HepG2 (cell line): ENCODE measurements at places on chromosomes 7 and 10.

DNA sequence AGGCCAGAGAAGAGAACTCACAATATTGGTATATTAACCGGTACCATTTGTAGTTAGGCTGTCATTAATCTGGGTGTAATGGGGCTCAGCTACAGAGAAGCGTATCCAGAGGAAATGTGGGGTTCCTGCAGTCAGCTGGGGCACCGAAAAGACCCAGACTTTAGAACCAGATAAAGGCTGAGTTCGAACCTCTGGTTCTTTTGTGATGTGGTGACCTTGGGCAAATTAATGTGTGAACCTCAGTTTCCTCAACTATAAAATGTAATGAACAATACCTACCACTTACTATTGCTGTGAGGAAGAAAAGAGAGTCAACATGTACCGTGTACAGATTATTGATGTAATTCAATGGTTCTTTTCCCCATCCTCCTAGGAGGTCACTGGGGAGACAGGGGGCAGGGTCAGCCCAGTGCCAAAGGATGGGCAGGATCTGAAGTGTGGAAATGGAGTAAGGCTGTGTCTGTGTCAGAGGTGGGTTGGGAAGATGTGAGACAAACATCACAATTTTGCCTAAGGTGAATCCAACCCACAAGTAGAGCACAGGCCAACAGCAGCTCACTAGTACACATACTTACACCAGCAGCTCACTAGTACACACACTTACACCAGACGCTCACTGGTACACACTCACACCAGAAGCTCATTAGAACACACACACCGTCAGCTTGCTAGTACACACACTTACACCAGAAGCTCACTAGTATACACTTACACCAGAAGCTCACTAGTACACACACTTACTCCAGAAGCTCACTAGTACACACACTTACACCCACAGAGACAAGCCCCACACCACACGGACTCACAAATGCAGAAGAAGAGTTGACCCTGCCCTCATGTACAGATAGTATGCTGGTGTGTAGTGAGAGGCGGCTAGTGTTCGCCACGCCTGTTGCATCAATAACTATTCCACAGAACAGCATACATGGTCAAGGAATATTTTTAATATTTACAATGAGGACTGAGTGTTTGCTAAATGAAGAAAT lies 28.0 kb downstream of the PRSS2 start:
- DNase-seq, result no peak

DNA sequence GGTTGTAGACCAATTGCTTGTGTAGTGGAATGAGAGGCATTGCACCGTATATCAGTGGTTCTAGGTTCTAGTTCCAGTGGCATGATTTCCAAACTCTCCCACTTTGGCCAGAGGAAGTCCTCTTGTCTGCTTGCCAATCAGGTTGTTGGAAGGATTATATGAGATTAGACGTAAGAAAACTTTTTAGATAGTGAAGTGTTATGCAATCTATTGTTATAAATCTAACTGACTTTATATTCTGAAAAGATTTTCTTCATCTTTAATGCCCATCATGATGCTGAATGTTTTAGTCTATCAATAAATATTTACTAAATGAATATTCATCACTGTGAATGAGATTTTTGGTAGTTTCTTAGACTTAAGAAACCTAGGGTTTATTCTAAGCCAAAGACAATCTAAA lies 152.6 kb downstream of the TFPI2 start:
- DNase-seq, result no peak

- DNase-seq, result no peak
Observed at GRCh38 chr10:9294132-9294663, 1239.7 kb downstream of the GATA3 start.

- no peak for DNase-seq
Observed at GRCh38 chr10:113291413-113291812, 261.4 kb upstream of the HABP2 start.

DNA sequence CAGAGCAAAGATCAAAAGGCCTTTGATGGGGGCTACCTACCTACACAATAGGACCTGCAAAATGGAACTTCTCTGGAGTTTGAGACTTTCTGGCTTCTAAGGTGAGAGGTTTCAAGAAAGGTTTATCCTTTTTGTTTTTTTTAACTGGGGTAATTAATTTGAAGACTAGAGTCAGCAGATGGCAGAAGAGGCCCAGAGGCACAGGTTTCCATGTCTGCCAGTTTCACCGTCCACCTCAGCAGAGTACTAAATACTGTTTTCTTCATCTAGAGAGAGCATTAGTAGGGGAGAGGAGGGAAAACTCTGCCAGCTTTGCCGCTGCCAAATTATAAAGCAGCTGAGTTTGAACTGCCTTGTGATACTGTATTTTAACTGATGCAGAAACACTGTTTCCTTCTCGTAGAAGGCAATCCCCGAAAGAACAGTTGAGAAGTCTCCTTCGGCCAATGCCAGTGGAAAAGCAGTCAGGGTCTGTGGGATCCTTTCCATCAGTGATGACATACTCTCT lies 138.7 kb downstream of the SLC25A13 start:
- no peak for DNase-seq

- no peak for DNase-seq
Observed at GRCh38 chr10:122417667-122418066, 36.8 kb upstream of the ARMS2 start.

DNA sequence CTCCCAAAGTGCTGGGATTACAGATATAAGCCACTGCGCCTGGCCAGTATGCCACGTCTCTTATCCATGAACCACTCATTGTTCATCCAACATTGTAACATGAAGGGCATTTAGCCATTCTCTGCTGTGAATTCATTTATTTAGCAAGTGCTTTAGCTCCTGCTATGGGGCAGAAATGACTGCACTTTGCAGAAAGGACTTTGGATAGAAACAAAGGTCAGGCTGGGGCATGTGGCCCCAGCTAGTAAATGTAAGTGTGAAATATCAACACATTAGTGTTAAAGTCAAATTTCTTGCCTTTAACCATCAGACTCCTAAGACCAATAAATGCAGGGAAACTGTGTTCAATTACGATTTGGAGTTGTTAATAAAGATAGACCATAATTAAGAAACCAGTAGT lies 27.7 kb upstream of the TAX1BP1 start:
- DNase-seq, result no peak

GRCh38 chr10:94288361-94289101 lies 74.2 kb downstream of the NOC3L start:
- no peak for DNase-seq

- no peak for DNase-seq
Observed at GRCh38 chr10:22620929-22621328, 93.4 kb downstream of the PIP4K2A start.

- no peak for DNase-seq
Observed at GRCh38 chr7:29013082-29013695, 55.1 kb upstream of the TRIL start.

DNA sequence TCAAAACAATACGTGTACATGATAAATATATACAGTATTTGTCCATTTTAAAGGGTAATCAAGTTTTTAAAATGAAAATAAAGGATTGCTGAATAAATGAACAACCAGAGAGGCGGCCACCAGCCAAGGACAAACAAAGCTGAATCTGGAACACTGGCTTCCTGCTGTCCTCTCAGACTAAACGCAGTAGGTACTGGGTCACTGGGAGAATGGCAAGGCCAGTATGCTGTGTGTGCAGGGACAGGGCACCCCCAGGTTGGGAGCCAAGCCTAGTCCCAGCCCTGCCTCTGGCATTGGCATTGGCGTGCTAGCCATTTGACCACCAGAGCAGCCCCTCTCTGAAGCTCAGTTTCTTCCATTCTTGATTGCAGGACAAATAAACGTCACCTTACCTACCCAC lies 33.8 kb downstream of the DLG5 start:
- no peak for DNase-seq

GRCh38 chr10:85946713-85947326 lies 419.8 kb downstream of the GRID1 start:
- DNase-seq, result no peak

DNA sequence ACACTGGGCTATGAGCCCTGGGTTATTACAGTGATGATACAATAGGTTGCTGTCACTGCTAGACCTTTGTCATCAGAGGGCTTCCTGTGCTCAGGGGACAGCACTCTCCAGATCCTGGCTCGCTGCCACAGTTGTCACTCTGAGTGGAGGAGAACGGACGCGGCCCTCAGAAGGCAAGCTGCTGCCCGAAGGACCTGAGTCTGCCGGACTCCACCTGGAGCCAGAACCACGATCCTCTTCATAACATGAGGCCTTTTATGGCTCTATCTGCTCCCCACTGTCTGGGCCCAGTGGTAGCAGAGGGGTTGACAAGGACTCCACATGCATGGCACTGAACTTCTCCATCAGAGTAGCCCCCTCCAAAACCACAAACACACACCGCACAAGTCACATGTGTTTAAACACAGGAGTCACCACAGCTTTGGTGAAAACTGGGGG lies 94.7 kb upstream of the EFCAB10 start:
- no peak for DNase-seq

GRCh38 chr10:10684972-10685371 lies 332.7 kb upstream of the CELF2 start:
- DNase-seq, result no peak

DNA sequence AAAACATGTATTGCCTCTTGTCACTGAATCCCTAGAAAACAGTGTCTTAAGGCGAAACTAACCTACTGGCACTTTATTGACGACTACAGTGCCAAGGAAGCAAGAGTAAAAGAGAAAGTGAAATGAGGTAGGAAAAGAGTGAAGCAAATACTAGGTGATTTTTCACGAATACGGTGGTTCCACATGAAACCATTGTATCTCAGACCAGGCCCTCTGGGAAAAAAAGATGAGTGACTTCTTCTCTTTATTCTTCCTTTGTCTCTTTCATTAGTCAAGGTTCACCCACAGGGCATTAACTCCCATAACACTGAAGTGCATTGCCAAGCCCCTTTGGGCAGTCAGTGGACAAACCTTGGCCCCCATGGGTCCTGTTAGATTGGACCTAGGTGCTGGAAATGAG lies 16.2 kb upstream of the MACC1 start:
- DNase-seq, result no peak

GRCh38 chr10:130232166-130233034 lies 96.2 kb downstream of the GLRX3 start:
- no peak for DNase-seq

DNA sequence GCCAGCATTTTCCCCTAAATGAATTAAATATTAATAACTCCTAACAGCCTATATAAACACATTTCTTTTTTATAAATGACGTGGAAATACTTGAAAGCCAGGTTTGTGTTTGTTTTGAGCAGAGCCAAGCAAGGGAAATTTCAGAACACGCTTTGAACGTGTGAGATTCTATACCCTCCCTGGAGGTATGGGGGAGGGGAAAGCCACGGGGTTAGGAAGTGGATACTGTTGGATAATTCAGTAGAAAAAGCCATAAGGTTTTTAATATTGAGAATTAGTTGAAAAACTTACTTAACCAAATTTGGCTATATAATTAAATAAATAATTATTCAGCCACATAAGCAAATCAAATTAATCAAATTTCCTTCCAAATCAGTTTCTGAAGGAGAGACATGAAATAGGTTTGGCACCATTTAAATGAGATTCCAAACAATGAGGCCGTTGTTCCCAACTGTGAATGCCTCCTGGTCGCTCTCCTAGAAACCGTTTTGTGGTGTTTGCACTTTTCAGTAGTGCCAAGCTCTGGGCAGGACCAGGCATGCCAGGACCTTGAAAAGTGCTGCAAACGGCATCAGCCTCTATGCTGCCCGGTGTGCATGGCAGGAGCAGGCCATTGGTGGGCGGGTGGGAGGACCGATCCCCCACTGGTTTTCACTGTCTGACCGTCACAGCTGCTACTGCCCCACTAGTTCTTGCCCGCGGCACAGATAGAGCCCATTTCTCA lies 88.1 kb downstream of the SEPTIN14 start:
- no peak for DNase-seq

DNA sequence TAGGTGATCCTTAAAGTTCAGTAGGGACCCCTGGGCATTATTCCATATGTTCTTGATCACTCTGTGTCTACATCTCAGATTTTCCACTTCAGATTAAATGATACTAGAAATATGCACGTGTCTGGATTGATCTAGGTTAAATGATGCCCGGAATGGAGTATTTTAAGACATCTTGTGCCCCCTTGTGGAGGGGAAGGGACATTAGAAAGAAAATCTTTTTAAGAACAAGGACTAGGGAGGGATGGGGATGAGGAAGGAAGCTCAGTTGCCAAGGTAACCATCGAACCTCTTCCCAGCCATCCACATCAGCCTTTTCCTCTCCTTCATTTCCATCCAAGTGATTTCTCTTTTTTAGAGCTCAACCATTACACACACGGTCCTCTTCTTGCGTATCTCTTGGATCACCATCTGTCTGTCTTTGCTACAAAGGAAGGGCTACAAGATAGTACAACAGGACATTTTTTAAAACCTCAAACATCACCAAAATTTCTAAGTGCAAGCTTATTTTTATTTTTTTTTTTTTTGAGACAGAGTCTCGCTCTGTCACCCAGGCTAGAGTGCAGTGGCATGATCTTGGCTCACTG lies 40.5 kb downstream of the PRSS2 start:
- DNase-seq, result peak; percentile 28

GRCh38 chr7:130899071-130899560 lies 165.1 kb upstream of the KLF14 start:
- DNase-seq, result no peak

GRCh38 chr7:12133865-12134264 lies 77.2 kb upstream of the TMEM106B start:
- DNase-seq, result no peak

- no peak for DNase-seq
Observed at GRCh38 chr10:74823791-74824183, 2.6 kb upstream of the KAT6B start.

- no peak for DNase-seq
Observed at GRCh38 chr7:167090-167855, 25.1 kb upstream of the FAM20C start.

GRCh38 chr10:24984906-24985305 lies 31.1 kb downstream of the ENKUR start:
- DNase-seq, result no peak

GRCh38 chr10:5888843-5889623 lies 660 bp downstream of the ANKRD16 start:
- DNase-seq, result peak; percentile 25

DNA sequence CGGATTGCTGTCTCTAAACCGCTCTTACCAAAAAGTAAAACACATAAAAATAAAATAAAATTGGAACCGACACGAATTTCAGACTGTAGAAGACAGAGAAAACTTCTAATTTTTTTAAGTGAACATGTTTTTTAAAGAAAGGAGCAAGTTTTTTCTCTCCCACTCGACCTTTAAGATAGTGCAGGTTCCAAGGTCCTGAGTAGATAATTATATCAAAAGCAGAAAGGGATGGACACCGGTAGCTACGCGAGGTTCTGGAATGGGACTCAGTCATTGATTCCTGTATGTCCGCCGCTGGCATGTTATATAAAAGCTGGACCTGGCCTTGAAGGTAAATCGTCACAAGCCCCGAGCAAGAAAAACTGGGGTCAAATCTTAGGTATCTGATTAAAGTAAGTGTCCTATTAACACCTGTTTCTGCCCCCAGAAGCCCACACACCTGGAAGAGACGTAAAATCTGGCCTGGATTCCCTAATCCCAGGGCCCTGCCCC lies 462 bp upstream of the CISD1 start:
- no peak for DNase-seq

DNA sequence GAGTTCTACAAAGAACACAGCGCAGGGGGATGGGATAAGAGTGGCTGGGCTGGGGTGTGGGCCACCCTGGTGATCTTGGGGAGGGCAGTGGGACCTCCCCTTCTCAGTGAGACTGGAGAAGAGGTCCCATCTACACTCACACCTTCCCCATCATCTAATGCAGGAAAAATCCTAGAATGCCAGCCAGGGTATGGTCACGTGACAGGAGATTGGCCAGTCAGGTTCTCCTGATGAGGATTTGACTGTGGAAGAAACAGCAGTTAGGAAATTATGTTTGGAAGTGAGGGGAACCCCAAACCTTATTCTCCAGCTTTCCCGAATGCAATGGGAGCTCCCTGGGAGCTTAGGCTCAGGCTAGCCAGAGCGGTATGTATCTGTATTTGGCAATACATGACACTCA lies 158.8 kb upstream of the GRB10 start:
- no peak for DNase-seq

GRCh38 chr7:120436487-120437060 lies 163.6 kb downstream of the KCND2 start:
- no peak for DNase-seq
